ENCODE measurements at places on chromosomes 7 and 10.

DNA sequence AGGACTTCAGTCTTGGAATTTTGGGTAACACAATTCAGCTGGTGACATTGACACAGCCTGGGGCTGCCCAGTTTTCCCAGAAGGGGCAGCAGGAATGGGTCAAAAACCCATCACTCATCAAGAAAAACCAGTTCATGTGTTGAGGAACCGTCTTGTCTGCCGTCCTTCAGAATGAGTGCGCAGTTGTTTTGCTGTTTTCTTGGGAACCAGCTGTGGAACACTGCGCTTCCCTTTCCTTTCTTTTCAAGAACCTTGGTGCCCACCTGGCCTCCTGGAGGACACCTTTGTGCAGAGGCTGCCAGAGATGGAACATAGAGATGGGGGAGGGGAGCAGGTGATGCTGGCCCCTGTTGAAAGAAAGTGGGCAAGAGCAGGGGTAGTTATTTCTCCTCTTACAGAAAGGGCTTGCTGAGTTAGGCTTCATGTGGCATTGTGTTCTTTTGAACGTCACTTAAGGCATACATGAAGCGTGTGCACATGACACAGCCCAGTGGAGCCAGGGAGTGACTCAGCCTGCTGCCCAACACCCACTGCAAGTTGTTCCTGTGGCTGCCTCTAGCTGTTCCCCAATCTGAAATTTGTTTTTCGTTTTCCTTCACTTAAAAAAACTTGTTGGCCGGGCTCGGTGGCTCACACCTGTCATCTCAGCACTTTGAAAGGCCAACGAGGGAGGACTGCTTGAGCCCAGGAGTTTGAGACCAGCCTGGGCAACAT lies 87.4 kb upstream of the TNS3 start:
- DNase-seq = peak; percentile 79

DNA sequence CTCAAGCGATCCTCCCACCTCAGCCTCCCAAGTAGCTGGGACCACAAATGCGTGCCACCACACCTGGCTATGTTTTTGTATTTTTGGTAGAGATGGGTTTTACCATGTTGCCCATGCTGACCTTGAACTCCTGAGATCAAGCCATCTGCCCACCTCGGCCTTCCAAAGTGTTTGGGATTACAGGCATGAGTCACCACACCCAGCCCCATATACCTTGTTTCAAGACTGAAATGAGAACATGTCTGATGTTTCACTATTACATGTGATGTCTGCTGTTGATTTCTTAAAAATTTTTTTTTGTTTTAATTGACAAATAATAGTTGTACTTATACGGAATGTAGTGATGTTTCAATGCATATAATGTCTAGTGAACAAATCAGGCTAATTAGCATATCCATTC lies 14.5 kb downstream of the KLHL7 start:
- no peak for DNase-seq

- no peak for DNase-seq
Measured at GRCh38 chr7:105675934-105676371, 94.7 kb upstream of the EFCAB10 start.

- no peak for DNase-seq
Measured at GRCh38 chr10:4426866-4427265, 399.1 kb upstream of the AKR1E2 start.

DNA sequence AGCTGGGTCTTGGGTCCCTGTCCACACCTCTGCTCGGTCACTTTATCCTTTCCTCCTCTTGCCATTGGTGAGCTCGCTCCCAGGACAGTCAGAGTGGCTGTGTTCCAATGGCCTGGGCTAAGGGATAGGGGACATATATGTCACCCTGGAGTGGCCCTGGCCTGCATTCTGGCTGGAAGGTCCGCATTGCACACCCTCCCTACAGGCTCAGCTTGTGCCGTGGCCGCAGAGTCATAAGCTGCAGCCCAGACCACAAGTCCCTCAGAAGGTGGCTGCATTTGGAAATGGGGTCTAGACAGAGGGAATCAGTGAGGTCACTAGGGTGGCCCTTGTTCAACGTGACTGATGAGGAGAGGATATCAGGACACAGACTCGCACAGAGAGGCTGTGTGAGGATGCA lies 363.8 kb upstream of the SHH start:
- no peak for DNase-seq

- peak; percentile 28 for DNase-seq
Measured at GRCh38 chr10:28533571-28534304, 820 bp downstream of the WAC start.

GRCh38 chr7:1599640-1600395 lies 30.0 kb upstream of the PSMG3 start:
- DNase-seq = no peak

GRCh38 chr10:4733150-4733842 lies 92.7 kb upstream of the AKR1E2 start:
- DNase-seq = no peak

DNA sequence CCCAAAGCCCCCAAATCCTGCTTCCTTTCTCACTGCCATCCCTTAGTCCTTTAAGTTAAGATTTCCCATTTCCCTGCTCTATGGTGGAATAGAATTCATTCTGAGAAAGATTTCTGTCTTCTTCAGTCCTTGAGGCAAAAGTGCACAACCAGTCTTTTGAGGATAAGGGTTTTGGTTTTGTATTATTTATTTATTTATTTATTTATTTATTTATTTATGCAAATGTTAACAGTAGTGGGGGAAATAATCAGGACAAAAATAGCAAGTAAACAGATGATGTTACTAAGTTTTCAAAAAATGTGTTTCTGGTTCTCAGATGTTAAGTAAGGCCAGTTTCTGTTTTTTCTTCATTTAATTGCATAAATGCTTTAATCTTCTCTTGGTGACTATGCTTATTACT lies 84.2 kb downstream of the GLCCI1 start:
- DNase-seq = no peak

DNA sequence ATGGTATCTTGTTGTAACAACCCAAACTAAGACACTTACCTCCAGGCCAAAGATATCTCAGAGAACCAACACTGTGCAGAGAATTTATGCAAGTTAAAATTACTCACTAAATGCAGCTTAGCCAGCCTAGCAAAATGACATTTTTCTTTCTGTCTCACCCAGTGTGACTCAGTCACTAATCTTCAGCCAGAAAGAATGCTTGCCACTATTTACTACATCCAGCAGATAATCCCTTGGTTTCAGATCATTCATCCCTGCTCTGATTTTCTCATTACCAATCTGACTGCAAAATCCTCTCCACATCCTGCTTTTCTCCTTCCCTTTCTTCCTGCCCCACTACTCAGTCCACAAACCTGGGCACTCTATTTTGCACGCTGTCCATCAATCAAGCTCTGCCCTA lies 93.5 kb upstream of the NEBL start:
- no peak for DNase-seq

GRCh38 chr10:103768345-103768744 lies 87.0 kb downstream of the SH3PXD2A start:
- no peak for DNase-seq

DNA sequence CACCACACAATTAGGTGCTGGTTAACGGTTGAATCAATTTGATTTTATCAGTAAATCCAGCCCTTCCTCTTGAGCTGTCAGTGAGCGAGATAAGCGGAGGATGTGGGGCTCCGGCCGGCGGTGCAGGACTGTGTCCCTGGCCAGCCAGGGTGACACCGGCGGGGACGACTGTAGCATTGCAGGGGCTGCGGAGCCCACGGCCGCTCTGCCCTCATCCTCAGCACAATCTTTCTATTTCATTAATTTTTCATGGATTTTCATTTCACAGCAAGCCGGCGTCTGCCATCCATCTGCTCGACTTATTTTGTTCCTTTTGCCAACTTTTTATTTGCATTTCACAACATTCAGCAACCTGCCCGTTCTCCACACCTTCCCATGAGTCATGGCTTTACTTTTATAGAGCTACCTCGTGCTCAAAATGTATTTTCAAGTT lies 4.7 kb downstream of the ADARB2 start:
- no peak for DNase-seq

GRCh38 chr10:62627983-62628382 lies 176.5 kb upstream of the ADO start:
- no peak for DNase-seq

DNA sequence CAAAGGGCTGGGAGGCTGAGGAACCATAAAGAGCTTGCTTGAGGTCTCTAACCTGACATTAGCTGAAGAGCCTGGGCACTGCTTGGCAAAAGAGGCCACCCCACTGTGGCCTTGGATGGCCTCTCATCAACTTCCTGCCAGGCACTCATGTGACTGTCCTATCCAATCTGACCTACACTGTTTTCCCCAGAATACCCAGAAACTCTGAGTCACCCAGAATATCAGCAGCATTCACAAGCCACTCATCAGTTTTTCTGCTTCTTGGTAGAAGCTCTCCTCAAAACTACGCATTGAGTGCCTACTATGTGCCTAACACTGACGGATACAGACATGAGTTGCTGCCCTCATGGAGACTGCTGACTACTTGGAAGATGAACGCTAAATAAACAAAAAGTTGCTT lies 4.1 kb upstream of the NT5C2 start:
- no peak for DNase-seq

DNA sequence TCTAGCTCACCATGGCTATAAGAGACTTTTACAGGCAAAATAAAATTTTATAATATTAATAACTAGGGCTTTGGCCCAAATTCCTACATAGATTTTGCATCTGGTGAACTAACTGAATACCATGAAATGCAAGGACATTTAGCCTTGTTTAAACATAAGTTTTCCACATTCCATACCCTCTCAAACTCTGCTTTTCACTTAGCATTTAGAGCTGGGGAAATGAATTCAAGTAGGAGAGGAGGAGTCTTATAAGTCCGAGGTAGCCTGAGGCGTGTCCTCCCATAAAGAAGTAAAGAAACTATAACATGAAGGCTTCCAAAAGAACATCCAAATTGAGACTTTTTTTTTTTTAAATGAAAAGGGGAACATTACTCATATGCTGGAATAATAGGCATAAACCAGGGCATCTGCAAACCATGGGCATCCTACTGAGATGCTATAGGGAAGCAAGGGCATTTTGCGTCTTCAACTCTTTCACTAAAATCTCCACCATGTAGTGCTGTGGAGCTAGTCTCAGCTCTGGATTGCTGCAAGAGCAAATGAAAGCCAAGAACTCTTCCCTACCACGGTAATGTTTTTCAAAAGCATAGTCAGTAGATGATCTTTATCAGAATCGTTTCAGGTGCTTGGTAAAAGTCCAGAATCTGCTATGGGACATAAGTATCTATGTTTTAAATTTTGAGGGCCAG lies 79.1 kb downstream of the PALS2 start:
- DNase-seq = no peak

- DNase-seq = no peak
Measured at GRCh38 chr7:47914717-47915615, 33.3 kb downstream of the PKD1L1 start.

DNA sequence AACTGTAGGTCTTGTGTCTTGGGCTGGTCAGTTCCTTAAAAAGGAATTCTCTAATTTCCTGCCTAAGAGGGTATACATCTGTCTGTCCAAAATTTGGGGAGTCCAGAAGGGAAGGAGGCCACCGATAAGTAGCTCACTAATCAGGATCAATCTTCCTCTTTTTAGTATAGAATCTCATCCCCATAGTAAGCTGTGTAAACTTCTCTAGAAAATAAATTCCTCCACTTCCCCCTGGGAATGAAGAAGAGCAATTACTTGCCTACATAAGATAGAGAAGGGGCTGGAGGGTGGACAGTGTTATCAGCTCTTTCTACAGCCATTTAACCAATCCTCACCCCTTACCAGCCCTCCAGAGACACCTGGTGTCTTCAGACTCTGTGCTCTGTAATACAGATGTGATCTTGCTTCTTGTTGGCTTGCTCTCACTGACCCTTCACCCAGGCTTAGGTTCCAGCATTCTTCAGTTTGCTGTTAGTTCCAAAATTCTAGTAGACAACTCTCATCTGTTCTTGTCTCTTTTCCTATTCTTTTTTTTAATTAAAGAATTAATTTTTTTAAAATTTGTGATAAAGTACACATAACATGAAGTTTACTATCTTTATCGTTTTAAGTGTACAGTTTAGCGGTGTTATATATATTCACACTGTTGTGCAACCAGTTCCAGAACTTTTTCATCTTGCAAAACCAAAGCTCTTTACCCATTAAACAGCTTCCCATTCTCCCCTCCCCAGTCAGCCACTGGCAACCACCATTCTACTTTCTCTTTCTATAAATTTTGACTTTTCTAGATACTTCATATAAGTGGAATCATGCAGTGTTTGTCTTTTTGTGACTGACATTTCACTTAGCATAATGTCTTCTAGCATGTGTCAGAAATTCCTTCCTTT lies 6.5 kb upstream of the PRKAR2B start:
- no peak for DNase-seq

DNA sequence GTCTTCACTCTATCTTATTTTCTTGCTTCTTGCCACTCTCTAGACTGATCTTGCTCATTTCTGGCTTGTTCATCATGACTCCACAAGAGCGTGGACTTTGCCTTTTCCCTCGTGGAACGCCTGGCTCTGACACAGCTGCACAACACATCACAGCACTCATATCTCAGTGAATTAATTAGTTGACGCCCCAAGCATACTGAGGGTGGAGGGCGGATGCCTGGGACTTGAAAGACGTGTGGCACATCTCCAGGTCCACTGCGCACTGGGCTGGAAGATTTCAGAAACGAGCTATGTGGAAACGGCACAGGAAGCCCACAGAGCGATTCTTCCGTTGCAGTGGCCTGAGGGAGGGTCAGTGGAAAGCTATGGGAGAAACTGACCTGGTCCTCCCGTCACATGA lies 23.6 kb upstream of the PLEKHA1 start:
- DNase-seq = no peak

- no peak for DNase-seq
Measured at GRCh38 chr10:60962946-60963345, 19.0 kb upstream of the RHOBTB1 start.

GRCh38 chr7:152883858-152884257 lies 124.3 kb downstream of the ACTR3B start:
- DNase-seq = no peak

- DNase-seq = no peak
Measured at GRCh38 chr10:96578633-96579032, 8.2 kb downstream of the TM9SF3 start.

GRCh38 chr10:20616918-20617810 lies 279.9 kb downstream of the NEBL start:
- DNase-seq = no peak

DNA sequence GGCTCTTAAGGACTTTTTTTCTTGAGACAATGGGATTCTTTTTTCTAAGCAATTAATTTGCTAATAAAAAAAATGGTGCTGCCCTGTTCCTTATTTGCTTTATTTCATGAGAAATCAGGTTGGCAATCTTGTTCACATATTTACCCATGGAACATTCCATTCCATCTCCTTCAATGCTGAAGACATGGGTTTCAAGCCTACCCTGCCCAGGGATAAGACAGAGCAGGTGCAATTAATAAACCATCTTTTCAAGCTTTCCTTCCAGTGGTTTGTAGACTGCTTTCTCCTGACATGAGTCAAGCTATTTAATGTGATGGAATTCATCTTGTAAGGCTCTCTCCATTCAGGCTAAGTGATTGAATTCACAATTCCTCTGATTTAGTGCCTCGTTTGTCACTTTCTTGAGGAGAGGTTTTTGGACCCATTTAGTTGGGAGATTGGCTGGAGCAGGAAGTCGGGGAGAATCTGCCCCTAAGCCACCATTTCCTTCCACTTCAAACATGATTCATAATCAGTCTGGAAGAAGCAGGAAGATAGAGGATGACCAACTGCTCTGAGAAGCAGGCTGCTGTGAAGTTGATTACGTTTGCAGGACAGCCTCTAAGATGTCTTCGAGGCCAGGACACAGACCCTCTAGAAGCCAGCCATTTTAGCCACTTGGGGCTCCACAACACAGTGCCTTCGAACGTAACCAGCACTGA lies 552.4 kb upstream of the GALNT17 start:
- no peak for DNase-seq

GRCh38 chr10:70405037-70405824 lies 1.3 kb downstream of the EIF4EBP2 start:
- no peak for DNase-seq

GRCh38 chr10:132383101-132383500 lies 13.9 kb upstream of the PWWP2B start:
- DNase-seq = no peak

Data from GM12892 (cell line).